ENCODE measurements at places on chromosomes 1 and 21. TPM values are rescaled to one million over a fixed set of nuclear protein-coding genes. Genes with fewer than 3 reads are reported as not detected.

The C1QTNF12 gene
- 5.2 TPM for total RNA-seq

DNA sequence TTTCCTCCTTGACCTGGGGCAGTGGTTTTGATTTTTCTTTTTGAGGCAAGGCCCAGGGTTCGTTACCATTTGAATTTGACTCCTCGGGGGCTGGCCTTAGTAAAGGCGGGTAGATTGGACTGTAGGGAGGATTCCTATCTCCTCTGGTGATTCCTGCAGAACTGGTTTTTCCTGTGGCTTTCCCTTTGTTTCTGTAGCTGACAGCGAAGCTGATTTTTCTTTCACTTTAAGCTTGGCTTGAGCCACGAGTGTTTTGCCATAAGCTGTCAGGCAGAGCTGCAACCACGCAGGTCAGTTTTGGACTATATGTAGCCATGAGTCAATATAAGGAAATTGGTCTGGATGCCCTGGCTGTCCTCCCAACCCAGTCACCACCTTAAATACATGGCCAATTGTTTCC is 28.7 kb upstream of the KCNJ15 start:
- no peaks in the 10 kb centered on the region for H3K4me1 ChIP-seq
- no peak overlapping the region for H3K4me3 ChIP-seq
- no peak overlapping the region for H3K27ac ChIP-seq
- H3K36me3 ChIP-seq: peaks cover 33% of the 10 kb centered on the region
- DNase-seq: no peak

DNA sequence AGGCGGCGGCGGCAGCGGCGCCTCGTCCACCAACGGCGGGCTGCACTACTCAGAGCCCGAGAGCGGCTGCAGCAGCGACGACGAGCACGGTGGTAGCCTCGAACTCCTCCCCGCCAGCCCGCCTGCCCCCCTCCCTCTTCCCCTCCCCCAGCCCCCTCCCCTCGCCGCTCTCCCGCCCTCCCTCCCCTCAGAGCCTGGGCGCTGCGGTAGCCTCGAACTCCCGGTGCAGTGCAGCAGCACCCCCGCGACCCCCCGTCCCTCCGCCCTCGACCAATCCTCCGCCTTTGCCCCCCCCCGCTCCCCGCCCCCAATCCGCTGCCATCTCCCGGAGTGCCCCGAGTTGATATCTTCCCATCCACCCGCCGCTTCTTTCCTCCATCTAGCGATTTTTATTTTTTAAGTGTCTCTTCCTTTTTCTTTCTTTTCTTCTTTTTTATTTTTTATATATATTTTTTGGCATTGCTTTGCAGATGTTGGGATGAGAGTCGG is 516 bp downstream of the RCOR3 start:
- peak overlapping the region; percentile 99 for H3K4me3 ChIP-seq
- peaks cover 16% of the 10 kb centered on the region for H3K4me1 ChIP-seq
- no peak for DNase-seq
- no peaks in the 10 kb centered on the region for H3K27me3 ChIP-seq

- H3K4me1 ChIP-seq: peaks cover 59% of the 10 kb centered on the region
- peak overlapping the region; percentile 96 for H3K27ac ChIP-seq
- H3K36me3 ChIP-seq: peaks cover 12% of the 10 kb centered on the region
- no peak for DNase-seq
Observed at GRCh38 chr1:170073893-170074249, 624 bp downstream of the KIFAP3 start.

DNA sequence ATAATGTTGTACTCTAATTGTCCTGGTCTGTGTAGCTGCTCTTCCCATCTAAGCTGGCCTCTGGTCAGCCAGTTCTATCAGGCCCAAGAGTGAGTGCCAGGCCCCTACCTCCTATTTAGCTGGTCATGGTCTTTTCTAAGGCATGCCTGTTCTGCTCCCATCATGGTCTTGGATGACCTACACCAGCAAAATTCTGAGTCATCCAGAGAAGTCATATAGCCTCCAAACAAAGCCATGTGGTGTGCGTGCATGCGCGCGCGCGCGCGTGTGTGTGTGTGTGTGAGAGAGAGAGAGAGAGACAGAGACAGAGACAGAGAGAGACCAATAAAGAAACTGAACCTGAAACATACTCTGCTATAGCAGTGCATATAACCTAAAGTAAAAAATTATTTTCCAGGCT is 254.4 kb downstream of the BRINP2 start:
- H3K36me3 ChIP-seq: no peaks in the 10 kb centered on the region
- no peak overlapping the region for H3K4me3 ChIP-seq
- H3K27ac ChIP-seq: no peak overlapping the region
- no peaks in the 10 kb centered on the region for H3K27me3 ChIP-seq
- no peaks in the 10 kb centered on the region for H3K4me1 ChIP-seq

The IGSF21 gene
- total RNA-seq: not detected

DNA sequence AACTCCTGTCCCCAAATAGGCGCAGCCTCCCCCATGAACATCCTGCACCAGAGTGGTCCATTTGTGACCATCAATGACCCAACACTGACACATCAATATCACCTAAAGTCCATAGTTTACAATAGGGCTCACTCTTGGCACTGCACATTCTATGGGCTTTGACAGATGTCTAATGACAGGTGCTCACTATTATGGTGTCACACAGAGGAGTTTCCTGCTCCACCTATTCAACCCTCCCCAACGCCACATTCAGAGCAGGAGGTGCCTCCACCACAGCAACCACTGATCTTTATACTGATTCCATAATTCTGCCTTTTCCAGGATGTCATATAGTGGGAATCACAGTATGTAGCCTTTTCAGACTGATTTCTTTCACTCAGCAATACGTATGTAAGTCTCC is 24.2 kb downstream of the GNG4 start:
- no peak for DNase-seq
- H3K36me3 ChIP-seq: no peaks in the 10 kb centered on the region
- H3K27ac ChIP-seq: no peak overlapping the region
- no peak overlapping the region for H3K4me3 ChIP-seq
- peaks cover 13% of the 10 kb centered on the region for H3K27me3 ChIP-seq

The DIPK1A gene
- 4.2 TPM for total RNA-seq

The TMCC2 gene
- total RNA-seq: 28.8 TPM

- peak overlapping the region; percentile 59 for H3K27ac ChIP-seq
- no peak for DNase-seq
- peaks cover 36% of the 10 kb centered on the region for H3K4me1 ChIP-seq
- H3K27me3 ChIP-seq: no peaks in the 10 kb centered on the region
- H3K4me3 ChIP-seq: no peak overlapping the region
- H3K36me3 ChIP-seq: no peaks in the 10 kb centered on the region
Observed at GRCh38 chr1:6052543-6053205, 7.0 kb downstream of the KCNAB2 start.

GRCh38 chr1:108190001-108190634 is 10.0 kb downstream of the SLC25A24 start:
- H3K27ac ChIP-seq: no peak overlapping the region
- H3K4me3 ChIP-seq: no peak overlapping the region
- peaks cover 19% of the 10 kb centered on the region for H3K36me3 ChIP-seq

DNA sequence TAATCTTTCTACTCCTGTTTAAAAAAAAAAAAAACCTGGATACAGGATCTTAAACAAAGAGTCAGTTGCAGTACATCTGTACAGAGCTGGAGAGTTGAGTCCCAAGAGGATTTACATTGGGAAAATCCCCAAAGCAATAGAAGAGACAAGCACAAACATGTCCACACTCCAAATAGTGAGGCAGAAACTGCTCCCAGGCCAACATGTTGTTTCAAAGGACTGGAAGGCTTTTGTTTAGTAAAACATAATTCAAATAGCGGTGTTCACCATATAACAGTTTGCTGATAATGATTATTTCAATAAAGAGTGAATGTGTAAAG is 425.4 kb downstream of the ADGRL2 start:
- no peak for DNase-seq
- H3K27me3 ChIP-seq: no peaks in the 10 kb centered on the region
- no peaks in the 10 kb centered on the region for H3K36me3 ChIP-seq
- H3K4me3 ChIP-seq: no peak overlapping the region

- no peak for DNase-seq
- H3K27me3 ChIP-seq: no peaks in the 10 kb centered on the region
- no peaks in the 10 kb centered on the region for H3K36me3 ChIP-seq
- H3K4me3 ChIP-seq: no peak overlapping the region
- H3K27ac ChIP-seq: no peak overlapping the region
- H3K4me1 ChIP-seq: peaks cover 4% of the 10 kb centered on the region
Observed at GRCh38 chr1:27380224-27380623, 2.9 kb downstream of the CD164L2 start.

Data from natural killer cell treated with Interleukin-12 subunit alpha and Interleukin-12 subunit beta and Interleukin-15 and Interleukin-18, amount 100 ng/mL, for 72 hours (primary cell).